ENCODE measurements at places on chromosomes 2 and 18.
A peak's percentile ranks its signal among the peaks of the same experiment; 100 is the strongest.

GRCh38 chr2:163735685-163736432, at the start of gene FIGN:
Gene FIGN (minus strand): TSS chr2:163736008. CDS start chr2:163734927, 1,081 bp downstream.
- DNase-seq: peak; percentile 69

DNA sequence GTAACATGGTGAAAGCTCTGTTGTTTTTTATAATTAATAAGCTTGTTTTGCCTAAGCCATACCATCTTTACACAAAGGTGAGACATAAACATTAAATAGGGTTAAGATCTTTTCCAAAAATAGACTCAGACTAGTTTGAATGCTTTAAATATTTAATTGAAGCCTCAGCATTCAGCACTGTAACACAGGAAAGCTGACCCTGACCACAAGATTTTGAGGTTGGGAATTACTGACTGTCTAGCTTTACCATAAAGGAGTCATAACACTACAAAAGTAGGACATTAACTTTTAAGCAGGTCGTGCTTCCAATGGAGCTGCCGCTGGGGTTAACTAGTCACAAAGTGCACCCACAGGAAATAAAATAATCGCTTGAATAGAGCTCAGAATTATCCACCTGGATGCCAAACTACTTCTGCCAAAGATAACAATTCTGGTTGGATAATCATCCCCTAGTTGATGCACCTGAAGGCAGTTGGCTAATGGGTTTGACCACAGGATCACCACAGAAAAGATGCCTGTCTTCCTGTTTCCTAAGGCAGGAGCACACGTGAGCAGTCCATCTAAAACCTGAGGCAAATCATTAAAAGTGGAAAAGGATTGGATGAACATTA, 106.2 kb downstream of the COBLL1 start:
- DNase-seq: no peak

- no peak for DNase-seq
Measured at GRCh38 chr2:233063976-233064411, 3.9 kb downstream of the INPP5D start.

GRCh38 chr2:99707592-99707991, 217.8 kb upstream of the REV1 start:
- DNase-seq: no peak

DNA sequence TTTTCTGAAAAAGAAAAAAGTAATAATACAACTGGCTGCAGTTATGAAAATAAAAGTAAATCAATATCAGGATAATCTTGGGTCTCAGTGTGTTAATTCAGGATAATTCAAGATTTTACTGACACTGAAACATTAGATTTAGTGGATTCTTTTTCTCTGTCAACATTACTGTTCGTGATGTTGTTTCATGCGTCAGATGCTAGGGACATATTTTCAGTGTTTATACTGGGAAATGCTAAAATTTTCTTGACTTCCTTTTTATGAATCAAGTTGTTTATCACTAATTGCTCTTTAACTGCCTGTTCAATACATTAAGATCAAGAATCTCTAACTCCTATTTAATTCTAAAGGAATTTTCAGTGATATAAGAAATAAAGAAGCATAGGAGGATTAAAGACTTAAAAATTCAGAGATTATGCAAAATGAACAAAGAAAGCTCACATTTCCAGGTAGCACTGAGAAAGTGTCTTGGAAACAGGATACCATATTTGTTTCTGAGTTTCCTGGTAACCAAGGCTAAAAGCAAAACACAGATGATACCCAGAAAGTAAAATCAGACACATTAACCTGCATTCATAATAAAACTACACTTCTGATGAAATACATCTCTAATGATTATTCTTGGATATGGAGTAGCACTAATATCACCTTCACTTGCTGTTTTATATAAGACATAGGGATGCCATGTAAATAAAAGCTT, 174.0 kb downstream of the ARL4C start:
- DNase-seq: no peak

DNA sequence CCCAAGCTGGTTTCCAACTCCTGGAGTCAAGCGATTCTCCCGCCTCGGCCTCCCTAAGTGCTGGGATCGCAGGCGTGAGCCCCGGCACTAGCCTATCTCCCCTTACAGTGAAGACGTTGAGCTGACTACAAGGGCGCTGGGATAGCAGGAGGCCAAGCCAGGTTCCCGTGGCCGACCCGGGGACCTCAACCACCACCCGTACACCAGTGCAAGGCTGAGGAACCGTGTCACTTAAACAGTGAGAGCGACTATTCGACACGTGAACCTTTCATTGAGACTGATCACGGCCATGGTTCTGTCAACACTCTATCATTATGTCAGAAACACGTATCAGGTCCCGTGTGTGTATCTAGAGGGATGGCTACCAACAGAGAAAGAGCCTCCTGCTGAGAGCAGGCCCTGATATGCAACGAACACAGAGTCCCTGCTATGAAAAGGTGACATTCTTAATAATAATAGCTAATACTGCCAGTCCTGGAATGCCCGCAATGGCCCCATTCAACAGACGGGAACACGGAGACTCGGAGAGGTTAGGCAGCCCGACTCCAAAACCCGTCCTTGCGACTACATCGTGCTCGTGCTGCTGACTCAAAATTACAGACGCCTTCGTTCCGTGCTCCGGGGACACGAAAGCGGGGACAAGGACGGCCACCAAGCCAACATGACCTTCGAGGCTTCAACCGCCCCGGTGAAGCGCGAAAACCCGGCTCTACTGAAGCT, 833 bp downstream of the AFG3L2 start:
- no peak for DNase-seq

- DNase-seq: no peak
Measured at GRCh38 chr2:232349946-232350635, 28.5 kb upstream of the ALPP start.

DNA sequence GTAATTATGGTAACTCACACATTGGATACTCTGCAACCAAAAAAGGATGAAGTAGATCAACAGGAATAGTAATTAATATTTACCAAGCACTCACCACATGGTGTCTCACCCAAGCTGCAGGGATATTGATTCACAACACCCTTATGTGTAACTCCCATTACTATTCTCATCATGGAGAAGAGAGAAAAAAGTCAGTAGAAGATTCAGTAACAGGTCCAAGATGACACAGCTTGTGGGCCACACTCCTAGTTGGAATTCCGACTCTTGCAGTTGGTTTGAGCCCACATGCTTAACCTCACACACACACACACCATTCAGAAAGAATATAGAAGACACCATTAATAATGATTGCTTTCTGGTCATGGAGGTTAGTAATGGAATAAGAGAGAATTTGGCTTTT, 1.7 kb upstream of the MLPH start:
- no peak for DNase-seq

GRCh38 chr2:12490641-12491040, 226.1 kb upstream of the TRIB2 start:
- DNase-seq: no peak

- no peak for DNase-seq
Measured at GRCh38 chr18:24246143-24246542, 107.3 kb downstream of the CABYR start.

GRCh38 chr2:8116661-8117060, 565.2 kb upstream of the ID2 start:
- no peak for DNase-seq

Measured in GM04504 (cell line).